ENCODE measurements at places on chromosomes 7 and 10.

GRCh38 chr7:139784648-139785047 is 6.8 kb upstream of the HIPK2 start:
- no peak for DNase-seq

GRCh38 chr10:20975236-20975635 is 78.1 kb upstream of the NEBL start:
- DNase-seq, result no peak

DNA sequence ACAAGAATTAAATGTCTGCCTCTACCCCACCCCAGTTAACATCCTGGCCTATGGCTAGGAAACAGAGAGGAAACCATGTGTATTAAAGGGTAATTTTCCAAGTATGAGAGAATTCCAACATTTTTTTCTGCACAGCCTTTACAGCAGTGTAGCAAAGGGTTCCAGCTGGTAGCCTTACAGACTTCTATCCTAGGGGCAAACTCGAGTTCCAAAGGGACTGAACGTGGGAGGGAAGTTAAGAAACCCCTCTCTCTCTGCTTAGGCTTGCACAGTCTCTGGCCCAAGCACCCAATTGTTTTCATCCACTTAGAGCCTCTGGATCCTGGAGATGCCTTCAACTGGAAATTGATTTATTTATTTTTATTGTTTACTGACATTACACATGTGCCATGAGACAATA is 60.3 kb downstream of the SLC16A12 start:
- no peak for DNase-seq

GRCh38 chr10:50369931-50370330 is 118.6 kb upstream of the ASAH2 start:
- DNase-seq, result no peak

DNA sequence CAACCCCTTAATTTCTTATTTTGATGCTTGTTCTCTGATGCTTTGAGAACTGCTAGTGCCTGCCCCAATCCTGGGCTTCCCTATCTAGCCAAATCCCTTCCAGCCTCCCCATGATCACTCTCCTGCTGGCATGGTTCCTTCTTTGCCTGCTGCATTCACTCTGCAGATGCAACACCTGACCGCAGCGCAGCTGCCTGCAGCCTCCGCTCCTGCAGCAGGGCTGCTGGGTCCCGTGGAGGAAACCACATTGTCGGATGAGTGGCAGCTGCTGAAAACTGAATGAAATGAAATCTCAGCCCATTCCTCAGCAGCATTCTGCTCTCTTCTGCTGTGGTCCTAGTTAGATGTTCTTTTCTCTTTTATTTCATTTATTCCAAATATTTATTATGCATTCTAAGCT is 320.3 kb downstream of the CCDC3 start:
- no peak for DNase-seq

DNA sequence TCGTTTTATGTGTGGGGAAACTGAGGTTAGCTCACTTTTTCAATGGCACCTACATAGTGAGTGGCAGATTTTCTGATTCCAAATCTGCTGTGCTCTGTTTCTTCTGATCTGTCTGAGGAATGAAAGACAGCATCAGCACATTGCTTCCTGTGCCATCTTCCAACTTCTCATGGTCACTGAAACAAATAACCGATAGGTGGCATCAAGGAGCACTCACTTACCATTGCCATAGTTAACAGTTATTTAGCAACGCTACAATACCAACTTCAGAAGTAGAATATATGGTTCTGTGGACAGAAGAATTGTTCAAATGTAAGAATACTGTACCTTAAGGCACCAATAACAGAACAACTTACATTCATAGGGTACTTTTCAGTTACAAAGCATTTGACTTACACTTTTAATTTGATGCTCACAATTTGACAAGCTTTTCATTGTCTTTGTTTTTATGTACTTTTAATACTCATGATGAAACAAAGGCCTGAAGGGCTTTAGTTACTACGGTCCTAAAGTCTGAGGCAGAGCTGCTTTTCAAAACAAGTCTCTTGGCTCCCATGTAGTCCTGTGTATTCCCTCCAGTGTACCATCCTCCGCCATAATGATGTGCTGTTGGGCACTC is 228.9 kb upstream of the TCF7L2 start:
- peak; percentile 59 for DNase-seq

DNA sequence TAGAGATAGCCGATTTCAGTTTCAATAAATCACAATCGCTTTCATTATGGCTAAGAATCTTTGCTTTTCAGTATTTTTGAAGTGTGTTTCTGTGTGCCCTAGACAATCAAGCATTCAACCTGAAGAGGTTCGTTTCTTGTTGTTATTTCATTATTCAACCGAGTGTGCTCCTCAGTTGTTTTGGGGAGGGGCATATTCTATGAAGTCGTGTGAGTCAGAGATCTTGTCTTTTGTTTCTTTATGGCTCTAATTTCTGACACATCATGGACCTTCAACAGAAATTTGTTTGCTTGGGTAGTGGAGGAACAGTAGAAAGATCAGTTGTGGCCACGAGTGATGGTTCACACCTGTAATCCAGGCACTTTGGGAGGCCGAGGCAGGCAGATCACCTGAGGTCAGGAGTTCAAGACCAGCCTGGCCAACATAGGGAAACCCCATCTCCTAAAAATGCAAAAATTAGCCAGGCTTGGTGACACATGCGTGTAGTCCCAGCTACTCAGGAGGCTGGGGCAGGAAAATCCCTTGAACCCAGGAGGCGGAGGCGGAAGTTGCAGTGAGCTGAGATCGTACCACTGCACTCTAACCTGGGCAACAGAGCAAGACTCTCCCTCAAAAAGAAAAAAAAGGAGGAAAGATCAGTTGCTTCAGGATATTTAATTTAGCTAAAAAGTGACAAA is 38.3 kb downstream of the C1QL3 start:
- no peak for DNase-seq

GRCh38 chr7:152145853-152146466 is 120.5 kb downstream of the GALNT11 start:
- DNase-seq, result peak; percentile 50

DNA sequence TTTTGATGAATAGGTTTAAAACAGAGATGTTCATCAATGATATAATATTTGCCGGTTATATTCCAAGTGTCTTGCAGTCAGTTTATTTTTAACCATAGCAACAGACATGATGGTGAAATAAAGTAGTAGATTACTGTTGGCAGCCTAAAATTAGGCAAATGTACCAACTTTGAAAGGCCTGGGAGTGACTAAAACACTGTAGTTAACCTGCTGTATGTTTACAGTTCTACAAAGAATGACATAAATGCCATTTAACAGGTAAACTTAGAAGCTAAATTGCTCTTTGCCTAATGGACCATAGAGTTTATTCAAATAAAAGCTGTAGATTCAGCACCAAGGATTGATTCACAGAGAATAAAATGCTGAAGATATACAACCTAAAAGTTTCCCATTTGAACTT is 64.1 kb downstream of the PHTF2 start:
- DNase-seq, result no peak

- DNase-seq, result no peak
These were observed 117.1 kb downstream of the AOAH start for GRCh38 chr7:36606976-36607720.

DNA sequence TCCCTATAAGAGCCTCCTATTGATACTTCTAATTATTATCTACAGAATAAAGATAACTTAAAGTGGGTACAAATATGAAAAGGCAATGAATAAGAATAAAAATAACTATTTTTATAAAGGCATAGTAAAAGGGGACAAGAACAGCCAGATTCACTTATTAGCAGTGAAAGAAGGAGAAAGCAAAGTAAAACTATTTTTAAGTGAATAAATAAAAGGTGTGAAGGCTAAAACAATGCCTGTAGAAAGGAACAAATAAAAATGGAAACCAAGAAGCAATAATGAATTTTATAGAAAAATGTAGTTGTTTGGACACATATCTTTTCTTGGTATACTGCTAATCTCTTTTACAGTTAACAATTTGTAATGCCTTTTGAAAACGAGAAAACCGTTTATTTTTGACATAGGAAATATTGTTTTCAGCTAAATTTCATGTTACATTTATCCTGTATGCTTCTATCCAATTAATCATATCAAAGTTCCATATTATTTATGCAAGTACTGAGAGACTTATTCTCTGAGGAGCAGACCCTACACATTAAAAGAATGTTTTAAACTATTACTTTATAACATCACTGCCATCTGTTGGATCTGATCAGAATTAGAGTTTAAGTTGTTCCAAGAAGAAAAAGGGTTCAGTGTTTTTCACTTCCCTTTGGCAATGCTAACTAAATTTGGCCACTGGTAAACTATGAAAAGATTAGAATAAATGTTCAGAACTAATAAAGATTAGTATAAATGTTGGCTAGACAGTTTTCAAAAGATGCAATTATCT is 59.1 kb downstream of the ARMC3 start:
- DNase-seq, result peak; percentile 30

GRCh38 chr10:128776673-128777252 is 650.5 kb upstream of the MKI67 start:
- no peak for DNase-seq

- no peak for DNase-seq
These were observed 218.4 kb upstream of the SEMA3D start for GRCh38 chr7:85405016-85405902.

DNA sequence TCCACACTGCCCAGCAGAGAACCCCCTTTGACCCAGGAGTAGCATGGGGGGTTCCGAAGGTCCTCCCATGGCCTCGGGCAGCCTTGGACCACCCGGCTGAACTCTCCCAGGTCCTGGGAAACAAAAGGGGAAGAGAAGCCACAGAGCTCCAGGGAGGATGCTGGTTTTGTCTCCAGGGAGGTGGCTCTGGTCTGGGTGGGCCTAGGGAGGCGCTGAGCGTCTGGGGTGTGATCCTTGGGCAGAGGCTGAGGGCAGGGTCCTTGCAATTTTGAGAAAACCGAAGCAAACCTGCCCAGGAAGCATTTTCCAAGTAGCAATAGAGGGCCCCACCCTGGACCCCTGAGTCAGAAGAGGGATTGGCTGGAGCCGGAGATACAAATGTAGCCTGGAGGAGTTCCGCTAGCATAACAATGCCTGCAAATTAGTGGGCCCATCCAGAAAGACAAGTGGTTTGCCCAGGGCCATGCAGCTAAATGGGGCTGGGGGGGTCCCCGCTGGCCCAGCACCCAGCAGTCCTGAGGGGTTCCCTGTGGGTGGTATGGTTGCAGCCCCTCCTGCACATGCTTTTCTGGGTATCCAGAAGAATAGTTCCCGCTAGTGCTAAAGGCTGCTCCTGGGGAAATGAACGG is 2.0 kb downstream of the UTF1 start:
- no peak for DNase-seq

GRCh38 chr7:114363292-114363691 is 51.3 kb upstream of the FOXP2 start:
- no peak for DNase-seq

DNA sequence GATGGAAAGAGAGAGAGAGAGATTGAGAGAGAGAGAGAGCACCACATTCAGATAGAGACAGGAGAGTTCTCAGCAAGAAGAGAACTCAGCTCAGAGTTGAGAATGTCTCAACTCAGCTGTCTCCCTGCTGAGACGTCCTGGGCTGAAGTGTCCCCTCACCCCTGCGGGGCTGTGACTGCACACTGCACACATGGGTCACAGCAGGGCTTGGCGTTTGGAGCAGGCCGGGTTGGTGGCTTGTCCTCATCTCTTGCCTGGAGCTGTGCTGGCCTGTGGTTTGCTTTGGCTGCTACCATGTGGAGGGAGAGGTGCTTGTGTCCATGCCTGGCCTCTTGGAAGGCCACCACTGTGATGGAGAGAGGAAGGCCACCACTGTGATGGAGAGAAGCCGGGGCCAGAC is 167.9 kb downstream of the RNF216 start:
- no peak for DNase-seq

DNA sequence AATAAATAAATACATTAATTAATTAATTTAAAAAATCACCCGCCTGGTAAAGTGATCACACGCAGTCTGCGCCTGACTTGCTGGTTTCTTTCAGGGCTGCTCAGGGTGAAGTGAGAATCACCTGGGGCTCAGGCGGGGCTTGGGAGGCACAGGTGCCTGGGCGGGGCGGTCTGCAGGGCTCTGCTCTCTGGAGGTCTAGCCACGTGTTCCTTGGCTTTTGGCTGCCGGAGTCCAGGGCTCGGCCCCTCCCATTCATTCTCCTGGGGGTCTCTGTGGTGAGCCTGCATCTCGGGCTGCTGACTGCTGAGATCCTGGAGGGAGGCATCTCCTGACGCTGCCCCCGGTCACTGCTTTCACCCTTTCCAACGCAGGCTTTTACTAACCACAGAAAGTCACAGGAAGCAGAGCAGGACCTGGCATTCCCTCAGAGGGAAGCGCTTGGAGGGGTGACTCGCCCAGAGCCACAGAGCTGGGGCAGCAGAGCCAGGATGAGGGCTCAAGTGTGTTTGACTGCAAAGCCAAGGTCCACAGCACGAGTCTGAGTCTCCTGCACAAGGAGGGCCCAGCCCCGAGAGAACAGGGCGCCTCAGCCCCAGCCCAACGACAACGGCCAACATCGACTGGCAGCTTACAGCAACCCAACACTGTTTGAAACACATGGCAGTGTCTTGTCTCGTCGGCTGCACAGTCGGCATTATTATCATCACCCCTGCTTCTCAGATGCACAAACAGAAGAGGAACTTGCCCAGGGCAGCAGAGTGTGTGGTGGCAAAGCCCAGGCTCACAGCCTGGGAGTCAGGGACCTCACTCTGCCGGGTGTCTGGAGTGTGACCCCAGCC is 22.4 kb upstream of the MNX1 start:
- no peak for DNase-seq

DNA sequence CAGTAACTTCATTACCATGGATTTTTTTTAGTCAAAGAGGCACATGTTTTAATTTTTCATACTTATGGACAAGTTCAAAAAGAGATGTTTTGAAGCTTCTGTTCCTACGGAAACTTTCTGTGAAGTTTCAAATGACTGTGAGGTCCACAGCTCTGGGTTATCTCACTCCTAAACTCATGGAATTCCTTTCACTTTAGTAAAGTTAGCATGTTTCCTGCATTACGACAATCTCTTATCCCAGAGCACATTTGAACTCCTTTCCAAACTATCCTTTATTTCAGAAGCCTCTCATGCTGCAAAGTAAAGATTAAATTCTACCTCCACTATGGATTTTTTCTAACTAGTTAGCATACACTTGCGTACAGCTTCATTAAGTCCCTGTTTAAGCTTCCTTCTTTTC is 15.3 kb upstream of the ADD3 start:
- peak; percentile 29 for DNase-seq

GRCh38 chr7:108794466-108794865 is 224.8 kb downstream of the DNAJB9 start:
- no peak for DNase-seq

DNA sequence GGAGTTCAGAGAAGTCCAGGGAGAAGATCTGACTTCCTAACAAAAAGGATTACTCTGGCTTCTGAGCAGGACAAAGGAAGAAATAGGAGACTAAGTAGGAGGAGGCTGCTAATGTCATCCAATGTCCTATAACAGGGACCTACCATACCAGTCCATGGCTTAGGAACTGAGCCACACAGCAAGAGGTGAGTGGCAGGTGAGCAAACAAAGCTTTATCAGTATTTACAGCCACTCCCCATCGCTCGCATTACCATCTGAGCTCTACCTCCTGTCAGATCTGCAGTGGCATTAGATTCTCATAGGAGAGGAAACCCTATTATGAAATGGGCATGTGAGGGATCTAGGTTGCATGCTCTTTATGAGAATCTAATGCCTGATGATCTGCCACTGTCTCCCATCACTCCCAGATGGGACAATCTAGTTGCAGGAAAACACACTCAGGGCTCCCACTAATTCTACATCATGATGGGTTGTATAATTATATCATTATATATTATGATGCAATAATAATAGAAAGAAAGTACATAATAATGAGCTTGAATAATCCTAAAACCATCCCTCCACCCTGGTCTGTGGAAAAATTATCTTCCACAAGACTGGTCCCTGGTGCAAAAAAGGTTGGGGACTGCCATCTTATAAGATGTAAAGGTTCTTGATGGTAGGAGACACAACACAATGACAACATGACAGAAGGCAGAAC is 487.4 kb downstream of the PLXDC2 start:
- no peak for DNase-seq
